ENCODE measurements at places on chromosomes 1 and 21. TPM values are rescaled to one million over a fixed set of nuclear protein-coding genes. Genes with fewer than 3 reads are reported as not detected.

DNA sequence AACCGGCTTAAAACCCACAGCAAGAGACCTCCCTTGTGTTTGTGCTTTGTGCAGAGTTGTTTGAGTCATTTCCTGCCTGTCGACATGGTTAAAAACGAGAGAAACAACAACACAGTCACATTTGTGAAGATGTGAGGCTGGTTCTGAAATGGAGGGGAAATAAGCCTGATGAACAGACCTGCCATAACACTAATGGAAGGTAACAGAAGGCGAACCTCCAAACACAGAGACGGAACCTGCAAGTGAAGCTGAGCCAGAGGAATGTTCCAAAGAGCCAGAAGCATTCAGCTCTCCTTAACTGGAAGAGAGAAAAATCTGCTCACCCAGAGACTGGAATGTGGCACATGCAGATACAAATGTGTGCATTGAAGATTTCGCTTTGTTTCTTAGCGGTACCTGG, 53.2 kb upstream of the RAVER2 start:
- peak; percentile 17 for DNase-seq

GRCh38 chr1:225699336-225699735, 46.4 kb upstream of the ENAH start:
- no peak for DNase-seq

GRCh38 chr1:199226163-199226562, 587.3 kb downstream of the PTPRC start:
- peak; percentile 75 for DNase-seq

GRCh38 chr1:22709891-22710700, 543 bp upstream of the EPHB2 start:
- peak; percentile 57 for DNase-seq

GRCh38 chr21:31991356-31992331, 118.8 kb downstream of the HUNK start:
- no peak for DNase-seq

- DNase-seq: peak; percentile 86
These were observed 112.8 kb downstream of the RIPK4 start for GRCh38 chr21:41653954-41654491.

DNA sequence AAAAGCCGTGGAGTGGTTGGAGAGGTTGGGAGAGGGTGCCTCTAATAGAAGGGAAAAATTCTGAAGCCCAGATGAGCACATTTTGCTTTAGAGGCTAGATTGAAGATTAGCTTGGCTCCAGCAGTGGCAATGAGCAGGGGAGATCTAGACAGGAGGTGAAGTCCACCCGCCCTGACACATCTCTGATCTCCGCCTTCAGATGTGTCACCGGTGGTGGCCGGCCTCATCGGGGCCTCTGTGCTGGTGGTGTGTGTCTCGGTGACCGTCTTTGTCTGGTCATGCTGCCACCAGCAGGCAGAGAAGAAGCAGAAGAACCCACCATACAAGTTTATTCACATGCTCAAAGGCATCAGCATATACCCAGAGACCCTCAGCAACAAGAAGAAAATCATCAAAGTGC, 8.4 kb downstream of the SYT11 start:
- no peak for DNase-seq

GRCh38 chr1:36516372-36517010, 33.8 kb upstream of the CSF3R start:
- DNase-seq: peak; percentile 50

GRCh38 chr21:25421321-25422028, 185.8 kb downstream of the MRPL39 start:
- peak; percentile 75 for DNase-seq

DNA sequence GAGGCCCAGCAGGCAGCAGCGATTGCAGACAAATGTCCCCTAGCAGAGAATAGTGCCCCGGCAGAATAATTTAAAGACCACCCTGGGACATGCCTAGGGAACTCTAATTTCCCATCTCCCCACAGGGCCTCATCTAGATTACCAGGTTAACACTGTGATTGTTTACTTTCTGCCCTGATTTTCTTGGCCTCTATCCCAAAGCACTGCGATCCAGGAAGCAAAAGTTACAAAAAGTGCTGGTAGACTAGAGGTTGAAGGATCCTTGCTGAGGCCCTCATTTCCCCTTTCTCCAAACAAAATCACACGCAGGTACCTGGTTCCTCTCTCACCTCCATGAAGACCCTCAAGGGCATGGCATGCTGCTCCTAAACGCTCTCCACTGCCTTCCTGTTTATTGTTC, 229.7 kb downstream of the C1orf94 start:
- peak; percentile 67 for DNase-seq

GRCh38 chr1:210372491-210372890, 43.8 kb downstream of the HHAT start:
- no peak for DNase-seq

- DNase-seq: peak; percentile 28
These were observed 48.5 kb downstream of the GNG4 start for GRCh38 chr1:235601104-235601503.

- no peak for DNase-seq
These were observed 2.3 kb downstream of the ECE1 start for GRCh38 chr1:21287905-21288514.

DNA sequence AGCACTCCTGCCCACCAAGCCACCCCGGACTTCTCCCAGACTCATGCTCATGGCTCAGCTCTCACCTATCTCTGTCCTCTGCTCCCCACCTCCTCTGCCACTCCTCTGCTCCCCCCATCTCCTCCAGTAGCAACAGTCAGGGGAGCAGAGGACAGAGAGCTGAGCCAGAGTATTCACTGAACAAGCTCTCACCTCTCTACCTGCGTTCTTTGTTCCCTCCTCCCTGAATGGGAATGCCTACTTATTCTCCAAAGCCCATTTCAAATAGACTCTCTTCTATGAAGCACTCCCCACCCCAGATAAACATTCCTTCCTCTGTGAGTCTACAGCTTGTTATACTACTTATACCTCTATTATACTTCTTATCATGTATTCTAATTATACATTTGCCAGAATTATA, 6.4 kb upstream of the EFNA1 start:
- DNase-seq: no peak

DNA sequence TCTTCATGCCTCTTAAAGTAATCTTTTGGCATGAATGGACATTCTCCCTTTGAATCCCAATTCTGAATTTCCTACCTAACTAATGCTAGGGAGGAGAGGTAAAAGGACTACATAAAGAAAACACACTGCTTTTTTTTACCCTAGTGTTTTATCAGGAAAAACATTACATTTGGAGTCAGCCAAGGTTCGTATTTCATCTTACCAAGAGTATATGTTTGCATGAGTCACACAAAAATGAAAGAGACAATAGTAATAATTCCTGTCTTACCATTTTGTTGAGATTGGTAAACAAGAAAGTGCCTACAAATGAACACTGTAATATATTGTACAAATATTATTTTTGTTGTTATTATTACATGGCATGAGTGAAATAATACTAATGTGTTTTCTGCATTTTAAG, 112.9 kb upstream of the WARS2 start:
- DNase-seq: peak; percentile 4

DNA sequence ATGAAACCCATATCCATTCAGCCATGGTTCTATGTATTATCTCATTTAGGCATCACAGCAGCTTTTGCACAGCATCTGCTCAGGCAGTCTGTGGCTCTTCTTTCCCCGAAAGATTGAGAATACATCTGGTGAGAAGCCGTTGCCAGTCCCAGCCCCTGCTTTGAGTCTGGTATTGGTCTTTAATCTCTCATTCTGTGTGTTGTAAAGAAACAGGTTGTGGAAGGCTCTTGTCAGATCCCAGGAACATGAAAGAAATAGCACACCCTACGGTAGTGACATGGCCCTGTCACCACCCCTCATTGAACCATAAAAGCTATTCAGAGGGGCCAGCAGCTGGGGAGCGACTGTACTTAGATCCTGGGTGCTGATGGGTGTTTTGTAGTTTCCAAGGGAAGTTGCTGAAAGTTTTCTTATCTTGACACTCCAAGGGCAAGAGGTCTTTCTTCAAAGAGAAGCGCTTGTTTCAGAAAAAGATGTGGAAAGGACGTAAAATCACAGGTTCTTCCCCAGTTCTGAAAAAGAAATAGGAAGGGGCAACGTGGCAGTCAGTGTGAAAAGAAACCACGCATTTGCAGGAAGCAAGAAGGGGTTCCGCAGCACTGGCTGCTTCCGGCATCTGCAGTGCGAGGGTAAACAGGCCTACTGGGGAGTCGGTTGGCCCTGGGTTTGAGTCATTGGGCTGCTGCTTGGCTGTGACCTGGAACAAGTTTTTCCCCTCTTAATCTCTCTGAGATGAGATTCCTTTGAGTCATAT, 145.0 kb downstream of the DHRS3 start:
- no peak for DNase-seq

DNA sequence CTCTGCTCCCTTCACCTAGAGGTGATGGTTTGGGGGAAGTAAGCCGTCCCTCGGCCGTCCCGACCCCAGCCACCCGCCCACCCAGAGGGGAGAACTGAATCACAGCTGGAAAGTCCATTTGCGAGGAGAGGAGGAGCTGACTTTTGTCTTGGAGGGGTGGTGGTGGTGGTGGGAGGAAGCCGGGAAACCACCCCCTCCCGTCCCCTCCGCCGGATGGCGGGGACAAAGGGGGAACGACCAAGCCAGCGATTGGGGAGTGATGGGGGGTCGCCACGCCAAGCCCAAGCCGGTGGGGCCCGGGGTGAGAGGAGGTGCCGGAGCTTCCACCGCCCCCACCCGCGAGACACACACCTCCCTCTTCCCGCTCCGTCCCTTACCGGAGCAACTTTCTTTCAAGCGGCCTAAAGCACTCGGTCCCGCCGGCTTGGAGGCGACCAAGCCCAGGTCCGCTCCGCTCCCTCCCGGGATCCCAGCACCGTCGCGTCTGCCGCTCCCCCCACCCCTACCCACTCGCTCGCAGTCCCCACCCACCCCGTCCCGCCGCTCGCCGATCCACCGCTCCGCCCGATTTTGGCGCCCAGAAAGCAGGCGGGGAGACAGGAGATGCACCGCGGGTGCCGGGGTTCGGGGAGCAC, 540 bp downstream of the ARHGEF2 start:
- peak; percentile 45 for DNase-seq

GRCh38 chr1:99472893-99473292, 173.0 kb upstream of the PALMD start:
- no peak for DNase-seq

DNA sequence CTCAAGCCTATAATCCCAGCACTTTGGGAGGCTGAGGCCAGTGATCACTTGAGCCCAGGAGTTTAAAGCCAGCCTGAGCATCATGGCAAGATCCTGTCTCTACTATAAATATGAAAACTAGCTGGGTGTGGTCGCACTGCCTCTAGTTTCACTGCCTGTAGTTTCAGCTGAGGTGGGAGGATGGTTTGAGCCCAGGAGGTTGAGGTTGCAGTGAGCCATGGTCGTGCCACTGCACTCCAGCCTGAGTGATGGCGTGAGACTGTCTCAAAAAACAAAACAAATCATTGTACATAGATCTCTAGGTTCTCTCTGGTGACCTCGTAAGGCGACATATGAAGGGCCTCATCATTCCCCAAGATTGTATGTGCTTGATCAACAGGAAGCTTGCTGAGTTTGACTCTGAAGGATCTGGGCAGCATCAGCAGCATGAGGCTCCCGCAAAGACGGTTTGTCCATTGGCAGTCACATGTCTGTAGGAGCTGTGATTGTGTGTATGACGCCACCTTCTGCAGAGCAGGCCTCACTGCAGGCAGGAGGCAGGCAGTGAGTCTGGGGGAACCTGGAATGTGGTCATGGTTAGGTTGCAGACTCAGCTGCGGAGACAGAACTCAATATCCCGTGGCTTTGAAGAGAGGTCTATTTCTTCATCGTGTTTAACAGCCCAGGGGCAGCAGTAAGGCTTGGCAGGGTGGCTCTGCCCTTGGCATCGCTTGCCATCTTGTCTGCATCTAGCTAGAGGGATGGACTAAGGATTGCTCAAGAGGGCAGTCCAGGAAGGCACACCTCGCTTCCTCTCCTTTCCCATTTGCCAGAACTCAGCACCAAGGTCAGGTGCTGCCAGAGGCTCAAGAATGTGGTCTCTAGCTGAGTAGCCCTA, 14.0 kb downstream of the ATP5PO start:
- DNase-seq: peak; percentile 66

GRCh38 chr1:107479865-107480350, 339.1 kb downstream of the NTNG1 start:
- no peak for DNase-seq

GRCh38 chr1:22925111-22925510, 47.6 kb downstream of the LACTBL1 start:
- DNase-seq: no peak

GRCh38 chr1:13540866-13541265, 27.1 kb upstream of the LRRC38 start:
- DNase-seq: no peak

GRCh38 chr1:114745291-114745690, 12.5 kb downstream of the CSDE1 start:
- peak; percentile 34 for DNase-seq

GRCh38 chr1:224809613-224810012, 119.9 kb upstream of the DNAH14 start:
- DNase-seq: no peak

DNA sequence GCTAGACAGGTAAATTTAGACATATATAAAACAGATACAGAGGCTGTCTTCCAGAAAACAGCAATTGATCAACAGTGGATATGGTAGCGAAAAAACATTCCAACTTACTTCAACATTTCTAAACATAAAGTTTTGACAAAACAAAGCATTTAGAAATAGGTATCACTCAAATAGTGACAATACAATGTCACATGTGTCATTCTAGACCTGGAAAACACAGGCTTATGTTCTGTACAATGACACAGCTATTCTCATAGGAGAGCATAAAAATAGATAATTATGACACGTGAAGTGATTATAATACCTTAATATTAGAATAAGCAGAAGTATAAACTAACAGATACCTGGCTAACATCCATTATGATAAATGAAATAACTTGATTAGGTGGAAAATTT, 8.0 kb upstream of the DCAF6 start:
- no peak for DNase-seq

- DNase-seq: peak; percentile 96
These were observed 382 bp upstream of the RASAL2 start for GRCh38 chr1:178093494-178093950.

KDM5B gene
- total RNA-seq: 47.0 TPM

NBL1 gene
- total RNA-seq: 36.9 TPM

HEYL gene
- total RNA-seq: 0.15 TPM

RORC gene
- 0.44 TPM for total RNA-seq

S100A1 gene
- total RNA-seq: not detected

CFHR4 gene
- not detected for total RNA-seq

KLHL20 gene
- 21.8 TPM for total RNA-seq

MROH7 gene
- not detected for total RNA-seq
